Activated CD8-positive, alpha-beta memory T cell treated with anti-CD3 and anti-CD28 coated beads, Interleukin-2, amount 10 ng/mL, durations not matched to agents 7 days and 5 days (primary cell): ENCODE measurements at places on chromosomes 1 and 21. TPM values are rescaled to one million over a fixed set of nuclear protein-coding genes. Genes with fewer than 3 reads are reported as not detected.
A peak's percentile ranks its signal among the peaks of the same experiment; 100 is the strongest.

Gene JAM2
- total RNA-seq = 0.26 TPM

Gene LCE1F
- not detected for total RNA-seq

Gene PROX1
- total RNA-seq = not detected

Gene WNT2B
- 0.07 TPM for total RNA-seq

DNA sequence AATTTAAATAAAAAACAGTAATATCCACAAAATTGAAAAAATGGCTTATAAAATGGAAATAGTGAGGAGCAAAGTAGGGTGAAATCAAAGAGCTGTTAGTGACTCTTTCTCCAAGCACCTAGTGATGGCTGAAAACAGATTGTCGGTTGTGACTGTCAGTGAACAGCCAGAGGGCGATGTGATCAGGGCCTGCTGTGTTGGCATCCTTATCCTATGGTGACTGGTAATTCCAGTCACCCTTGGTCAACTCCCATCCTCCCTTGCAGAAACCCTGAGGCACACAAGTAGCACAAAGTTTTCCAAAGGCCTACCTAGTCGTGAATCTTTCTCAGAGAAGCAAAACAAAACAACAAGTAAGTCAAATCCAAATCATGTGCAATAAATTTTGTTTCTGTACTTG is 599.8 kb upstream of the CXADR start:
- no peak for DNase-seq

- DNase-seq = no peak
These were observed 26.9 kb downstream of the NENF start for GRCh38 chr1:212459656-212460055.

DNA sequence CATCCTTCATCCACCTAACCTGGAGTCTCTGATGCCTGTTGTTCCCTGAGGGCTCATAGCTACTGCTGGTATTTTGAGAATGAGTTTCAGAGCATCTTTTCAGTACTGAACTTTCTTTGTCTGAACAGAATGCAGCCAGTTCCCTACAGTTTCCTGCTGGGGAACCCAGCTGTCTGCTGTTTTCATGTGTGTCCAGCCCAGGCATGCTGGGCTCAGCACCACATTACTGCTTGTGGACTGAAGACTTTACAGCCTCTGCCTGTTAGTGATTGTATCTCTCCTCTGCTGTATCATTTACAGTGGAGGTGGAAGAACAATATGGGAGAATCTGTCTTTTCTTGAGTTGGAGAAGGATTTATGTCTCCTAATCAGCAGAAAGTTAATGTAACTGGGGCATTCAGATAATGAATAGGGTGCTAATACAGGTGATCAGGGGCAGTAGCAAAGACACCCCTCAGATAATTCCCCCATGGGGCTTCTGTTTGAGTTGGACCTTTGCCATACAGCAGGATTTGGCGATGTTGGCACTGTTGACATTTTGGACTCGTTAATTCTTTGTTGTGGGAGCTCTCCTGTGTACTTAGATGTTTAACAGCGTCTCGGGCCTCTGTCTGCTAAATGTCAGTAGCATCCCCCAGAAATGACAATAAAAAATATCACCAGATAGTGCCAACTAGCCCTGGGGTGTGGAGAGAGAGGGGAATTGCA is 207.7 kb downstream of the HHAT start:
- no peak for DNase-seq

- DNase-seq = no peak
These were observed 27.1 kb upstream of the MTF2 start for GRCh38 chr1:93051961-93052360.

GRCh38 chr1:33131191-33131590 is 50.2 kb downstream of the AZIN2 start:
- peak; percentile 42 for DNase-seq

DNA sequence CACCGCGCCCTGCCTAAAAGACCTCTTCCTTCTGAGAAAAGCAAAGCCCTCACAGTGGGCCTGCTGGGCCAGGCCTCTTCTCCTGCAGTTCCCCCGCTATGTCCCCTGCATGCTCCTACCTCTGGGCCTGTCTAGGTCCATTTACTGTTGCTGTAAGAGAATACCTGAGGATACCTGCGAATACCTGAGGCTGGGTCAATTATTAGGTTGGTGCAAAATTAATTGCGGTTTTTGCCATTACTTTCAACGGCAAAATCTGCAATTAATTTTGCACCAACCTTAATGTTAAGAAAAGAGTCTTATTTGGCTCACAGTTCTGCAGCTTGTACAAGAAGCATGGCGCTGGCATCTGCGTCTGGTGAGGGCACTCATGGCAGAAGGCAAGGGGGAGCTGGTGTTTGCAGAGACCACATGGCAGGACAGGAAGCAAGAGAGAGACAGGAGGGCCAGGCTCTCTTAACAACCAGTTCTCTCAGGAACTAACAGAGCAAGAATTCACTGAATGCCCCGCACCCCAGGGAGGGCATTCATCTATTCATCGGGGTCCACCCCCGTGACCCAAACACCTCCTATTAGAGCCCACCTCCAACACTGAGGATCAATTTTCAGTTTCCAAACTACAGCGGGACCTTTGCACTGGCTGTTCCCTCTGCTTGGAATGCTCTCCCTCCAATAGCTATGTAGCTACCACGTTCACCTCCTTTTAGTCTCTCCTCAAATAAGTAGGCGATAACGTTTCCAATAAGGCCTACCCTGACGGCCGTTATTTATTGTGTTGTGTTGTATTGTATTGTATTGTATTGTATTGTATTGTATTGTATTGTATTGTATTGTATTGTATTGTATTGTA is 9.6 kb upstream of the UTS2 start:
- no peak for DNase-seq
